ENCODE measurements at places on chromosomes 7 and 10.

GRCh38 chr7:2807845-2808772 is 36.0 kb downstream of the GNA12 start:
- no peak for DNase-seq

GRCh38 chr7:142434666-142435167 is 176.9 kb upstream of the PRSS58 start:
- DNase-seq, result no peak

DNA sequence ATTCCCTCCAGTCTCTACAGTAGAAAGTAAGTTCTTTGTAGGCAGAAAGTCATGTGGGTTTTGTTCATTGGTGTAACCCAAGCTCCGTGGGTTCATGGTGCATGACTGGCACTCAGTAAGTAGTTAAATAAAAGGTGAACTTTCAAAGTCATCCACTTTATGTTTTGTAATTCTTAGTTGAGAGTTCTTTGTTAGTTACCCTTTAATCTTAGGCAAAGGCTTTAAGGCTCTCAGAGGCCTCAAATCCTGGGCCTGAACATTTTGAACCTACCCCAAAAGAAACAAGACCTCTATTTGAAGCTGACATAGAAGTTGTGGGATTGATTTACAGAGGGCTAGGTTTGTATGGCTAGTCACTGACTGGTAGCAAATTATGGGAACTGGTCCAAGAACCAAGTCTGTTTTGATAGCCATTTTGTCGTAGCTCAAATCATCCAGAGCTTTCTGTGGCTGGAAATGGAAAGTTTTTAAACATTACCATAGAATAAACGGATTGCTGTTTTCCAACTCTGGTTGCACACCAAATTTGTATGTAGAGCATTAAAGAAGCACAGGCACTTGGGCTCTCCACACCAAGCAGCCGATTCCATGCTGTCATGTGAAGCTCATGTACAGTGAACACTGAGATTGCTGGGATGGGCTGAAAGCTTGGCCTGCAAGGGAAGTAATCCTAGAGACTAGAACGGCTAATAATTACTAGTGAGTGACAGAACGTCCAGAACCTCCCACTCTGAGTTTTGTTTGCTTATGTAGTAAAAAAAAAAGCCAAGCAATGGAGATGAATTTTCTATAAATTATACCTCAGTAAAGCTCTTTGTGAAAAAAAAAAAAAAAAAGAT is 53.5 kb downstream of the DENND11 start:
- DNase-seq, result no peak

DNA sequence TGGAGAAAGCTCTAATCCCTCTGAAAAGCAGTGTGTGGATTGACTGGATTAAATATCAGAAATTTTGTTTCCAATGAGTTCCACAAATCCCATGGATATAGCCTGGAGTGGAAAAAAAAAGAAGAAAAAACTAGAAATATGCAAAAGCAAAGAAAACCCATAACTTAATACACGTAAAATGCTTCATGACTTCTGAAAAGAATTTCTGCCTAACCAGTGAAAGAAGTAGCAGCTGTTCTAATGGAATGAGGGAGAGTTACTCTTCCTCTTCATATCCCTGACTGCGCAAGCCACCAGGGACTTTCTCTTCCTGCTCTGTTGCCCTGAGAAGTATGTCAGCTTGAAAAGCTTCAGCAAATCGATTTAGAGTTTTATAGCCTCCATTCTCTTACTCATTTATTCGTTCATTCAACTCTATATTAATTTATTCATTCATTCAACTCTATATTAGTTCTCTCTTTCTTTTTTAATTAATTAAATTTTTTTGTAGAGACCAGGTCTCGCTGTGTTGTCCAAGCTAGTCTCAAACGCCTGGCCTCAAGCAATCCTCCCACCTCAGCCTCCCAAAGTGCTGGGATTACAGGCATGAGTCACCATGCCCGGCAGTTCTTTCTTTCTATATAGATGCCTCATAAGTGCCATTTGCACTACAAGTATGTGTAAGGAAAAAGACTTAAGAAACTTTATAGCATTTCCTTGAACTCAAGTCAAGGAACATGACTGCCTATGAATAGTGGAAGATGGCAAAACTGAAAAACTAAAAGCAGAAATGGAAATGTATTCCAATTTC is 447.3 kb upstream of the NRP1 start:
- DNase-seq, result no peak

DNA sequence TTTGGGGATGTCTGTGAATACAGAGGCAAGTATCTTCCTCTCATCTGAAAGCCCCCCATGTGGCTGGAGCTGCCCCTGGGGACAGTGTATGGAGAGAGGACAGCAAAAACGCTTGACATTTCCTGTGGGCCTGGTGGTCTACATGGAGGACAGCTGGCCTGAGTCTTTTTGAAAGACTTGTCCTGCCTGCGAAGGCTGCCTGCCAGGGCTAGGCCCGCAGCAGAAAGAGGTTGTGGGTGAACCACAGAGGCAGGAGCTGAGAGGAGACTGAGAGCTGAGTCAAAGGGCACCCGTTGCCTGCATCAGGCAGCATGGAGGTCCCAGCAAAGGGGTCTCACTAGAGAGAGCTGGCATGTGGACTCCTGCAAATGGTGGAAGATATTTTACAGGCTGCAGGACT is 66.4 kb downstream of the KAT6B start:
- DNase-seq, result no peak

DNA sequence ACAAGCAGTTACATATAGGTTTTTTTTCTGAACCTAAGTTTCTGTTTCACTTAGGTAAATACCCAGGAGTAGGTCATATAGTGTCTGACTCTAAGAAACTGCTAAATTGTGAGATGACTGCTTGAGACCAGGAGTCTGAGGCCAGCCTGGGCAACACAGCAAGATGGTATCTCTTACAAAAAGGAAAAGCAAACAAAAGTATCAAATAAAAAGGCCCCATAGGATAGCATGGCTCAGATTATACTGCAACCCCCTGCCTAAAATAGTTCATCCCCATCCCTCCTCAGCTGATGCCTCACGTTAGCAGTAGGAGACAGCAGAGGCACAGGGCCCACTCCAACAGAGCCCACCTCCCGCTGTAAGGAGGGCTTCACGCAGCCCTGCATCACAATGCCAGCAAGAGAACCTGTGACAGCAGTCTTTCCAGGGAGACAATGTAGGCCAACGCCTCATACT is 90.3 kb downstream of the SRPK2 start:
- DNase-seq, result peak; percentile 25

GRCh38 chr7:12623223-12623622 is 52.7 kb downstream of the SCIN start:
- no peak for DNase-seq

DNA sequence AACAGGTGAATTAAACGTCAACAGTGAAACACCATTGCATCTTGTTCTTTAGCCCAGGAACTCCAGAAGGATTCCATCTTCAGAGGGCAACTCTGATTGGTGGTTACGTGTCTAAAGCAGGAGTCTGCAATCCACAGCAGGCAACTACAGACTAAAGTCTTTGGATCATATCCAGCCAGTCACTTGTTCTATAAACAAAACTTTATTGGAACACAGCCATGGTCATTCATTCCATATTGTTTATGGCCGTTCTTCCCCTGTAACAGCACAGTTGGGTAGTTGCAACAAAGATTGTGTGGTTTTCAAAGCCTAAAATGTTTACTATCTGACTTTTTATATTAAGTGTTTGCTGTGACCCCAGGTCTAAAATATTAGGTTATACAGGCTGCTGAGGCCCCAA is 94.7 kb upstream of the IMMP2L start:
- DNase-seq, result no peak

Data from CD4-positive, alpha-beta T cell treated with Interleukin-17A for 1 hour (primary cell).